ENCODE measurements at places on chromosomes 1 and 21.

DNA sequence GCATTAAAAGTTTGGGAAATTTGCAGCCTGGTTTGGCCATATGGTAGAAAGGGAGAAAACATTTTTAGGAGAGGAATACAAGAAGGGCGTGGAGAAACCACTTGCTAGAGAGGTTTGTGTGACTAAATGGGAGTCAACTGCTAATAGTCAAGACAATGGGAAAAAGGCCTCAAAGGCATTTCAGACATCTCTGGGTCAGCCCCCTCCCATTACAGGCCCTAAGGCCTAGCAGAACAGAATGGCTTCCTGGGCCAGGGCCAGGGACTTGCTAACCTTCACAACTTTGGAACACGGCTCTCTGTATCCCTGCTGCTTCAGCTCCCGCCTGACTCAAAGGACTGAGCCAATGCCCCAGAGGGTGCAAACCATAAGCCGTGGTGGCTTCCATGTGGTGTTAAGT, 752.3 kb upstream of the ADAMTS5 start:
- no peak for DNase-seq

DNA sequence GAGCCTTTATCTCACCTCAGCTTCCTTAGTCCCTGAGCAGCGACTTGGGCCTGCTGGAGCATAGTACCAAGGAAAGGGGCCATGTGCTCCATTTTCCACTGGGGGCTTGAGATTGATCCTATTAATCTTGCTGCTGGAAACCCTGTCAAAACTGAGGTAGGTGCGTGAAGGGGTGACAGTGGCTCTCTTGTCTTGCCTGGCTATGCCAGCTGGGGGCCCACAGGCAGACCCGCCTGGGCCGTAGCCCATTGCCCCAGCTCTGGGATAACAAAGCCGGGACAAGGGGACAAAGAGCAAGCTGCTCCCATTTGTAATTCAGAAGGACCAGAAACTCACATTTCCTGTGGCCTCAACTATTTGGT, 10.3 kb upstream of the CELSR2 start:
- DNase-seq = no peak

DNA sequence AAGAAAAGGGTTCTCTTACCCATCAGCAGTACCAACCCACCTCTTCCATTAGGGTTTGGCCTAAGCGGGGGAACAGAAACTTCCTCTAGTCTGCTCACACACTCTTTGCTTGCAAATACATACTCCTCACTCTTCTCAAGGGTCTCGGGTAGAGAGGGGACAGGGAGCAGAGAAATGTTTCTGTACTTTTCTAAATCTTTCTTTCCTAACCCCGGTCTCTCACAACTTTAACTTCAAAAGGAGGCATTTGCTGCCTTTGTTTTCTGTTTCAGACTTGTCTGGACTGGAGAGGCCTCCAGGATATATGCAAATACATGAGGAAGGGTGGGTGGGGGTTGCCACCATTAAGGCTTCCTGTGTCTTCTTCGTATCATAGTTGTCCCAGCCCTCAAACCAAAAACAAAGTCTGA, 10.5 kb upstream of the LAX1 start:
- no peak for DNase-seq

DNA sequence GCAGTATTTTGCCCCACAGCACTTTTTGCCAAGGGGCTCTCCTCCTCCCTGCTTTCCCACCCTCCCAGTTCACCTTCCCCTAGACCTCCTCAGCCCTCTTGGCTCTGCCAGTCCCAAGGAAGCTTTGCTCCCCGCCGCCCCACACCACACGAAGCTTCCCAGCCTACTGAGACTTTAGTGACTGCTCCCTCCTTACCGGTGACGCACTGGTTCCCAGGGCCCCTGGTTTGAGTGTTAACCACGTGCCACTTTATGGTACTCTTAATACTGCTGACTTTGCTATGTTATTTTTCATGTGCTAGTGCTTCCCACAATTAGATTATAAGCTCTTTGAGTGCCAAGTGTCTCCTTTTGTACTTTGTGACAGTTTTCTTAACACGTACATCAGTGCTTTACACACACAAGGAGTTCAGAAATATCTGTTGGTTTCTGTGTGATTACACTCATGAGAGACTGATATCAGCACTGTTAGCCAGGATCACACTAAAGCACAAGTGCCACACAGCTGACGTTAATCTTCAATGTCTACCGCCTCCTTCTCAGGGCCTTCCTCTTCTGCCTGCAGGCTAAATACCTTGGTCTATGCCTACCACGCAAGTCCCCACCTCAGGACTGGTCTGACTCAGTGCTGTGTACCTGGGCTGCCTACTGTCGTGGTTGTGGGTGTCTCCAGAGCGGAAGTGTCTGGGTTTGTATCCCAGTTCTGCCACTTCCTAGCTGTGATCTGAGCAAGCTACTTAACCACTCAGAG, 61.0 kb downstream of the DNTTIP2 start:
- no peak for DNase-seq

DNA sequence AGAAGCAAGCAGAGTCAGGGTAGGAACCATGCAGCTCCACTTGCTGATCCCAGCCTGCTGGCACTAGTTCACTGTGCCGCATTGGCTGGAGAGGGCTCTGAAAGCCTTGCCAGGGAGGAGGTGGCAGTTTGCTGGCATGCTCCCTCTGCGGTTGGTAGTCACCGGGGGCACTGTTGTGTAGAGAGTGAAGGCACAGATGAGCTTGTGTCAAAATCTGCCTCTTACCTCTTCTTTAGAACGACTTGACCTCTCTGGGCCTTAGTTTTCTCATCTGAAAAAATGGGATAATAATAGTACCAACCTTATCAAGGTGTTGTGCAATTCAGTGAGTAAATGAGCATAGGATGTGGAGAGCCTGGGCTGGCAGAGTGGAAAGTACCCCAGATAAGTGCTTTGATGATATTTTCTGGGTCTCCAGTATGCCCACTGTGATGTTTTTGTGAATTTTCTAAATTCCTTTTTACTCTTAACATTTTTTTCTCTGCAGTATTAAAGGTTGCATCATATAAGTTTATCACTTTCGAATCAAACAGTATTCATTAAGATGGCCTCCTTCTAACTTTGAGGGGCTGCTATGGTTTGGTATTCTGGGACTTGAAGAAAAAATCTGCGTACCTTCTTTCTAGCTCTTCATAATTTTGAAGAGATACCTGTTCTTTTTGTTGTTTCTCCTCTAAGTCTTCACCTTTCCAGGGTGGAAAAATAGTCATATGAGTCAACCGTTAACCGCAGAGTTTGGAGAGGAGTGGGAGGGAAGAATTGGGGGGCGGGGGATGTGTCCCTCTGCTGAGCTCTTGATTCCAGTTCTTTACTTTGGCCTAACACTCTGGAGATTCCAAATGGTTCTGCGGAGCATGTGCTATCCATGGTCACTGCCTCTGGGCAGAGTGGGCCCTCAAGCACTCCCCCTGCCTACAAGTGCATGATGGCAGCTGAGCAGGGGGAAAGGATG, 26.8 kb downstream of the SZRD1 start:
- DNase-seq = no peak

DNA sequence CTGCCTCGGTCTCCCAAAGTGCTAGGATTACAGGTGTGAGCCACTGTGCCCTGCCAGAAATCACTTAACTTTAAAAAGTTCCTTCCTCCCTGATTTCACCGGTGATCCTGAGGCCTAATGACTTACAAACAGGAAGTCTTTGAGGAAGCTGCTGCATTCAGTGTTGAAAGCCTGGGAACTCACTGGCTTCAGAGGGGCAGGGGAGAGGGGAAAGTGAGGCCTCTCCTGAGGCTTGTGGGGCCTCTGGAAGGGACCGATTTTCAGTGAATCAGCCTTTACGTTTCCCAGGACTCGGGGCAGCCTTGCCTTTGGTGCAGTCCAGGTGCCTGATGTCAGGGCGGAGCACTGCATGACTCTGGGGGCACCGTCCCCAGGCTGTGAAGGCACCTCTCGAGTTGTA, 30.1 kb upstream of the ARHGEF10L start:
- no peak for DNase-seq

DNA sequence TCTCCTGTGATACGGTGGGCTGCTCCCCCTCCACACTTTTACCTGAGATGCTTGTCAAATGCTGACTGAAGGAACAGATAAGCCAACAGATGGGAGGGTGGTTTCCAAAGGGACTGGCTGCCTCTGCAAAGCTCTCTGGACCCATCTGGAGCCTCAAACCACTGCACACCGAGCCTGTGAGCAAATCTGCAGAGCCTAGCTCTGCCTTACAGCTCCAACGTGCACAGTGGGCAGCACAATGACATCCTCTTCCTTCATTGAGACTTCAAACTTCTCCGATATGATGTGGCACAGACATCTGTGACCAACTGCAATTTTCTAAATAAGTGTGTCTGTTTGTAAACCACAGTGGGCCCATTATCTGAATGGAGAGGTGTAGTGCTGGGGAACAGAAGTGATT, 26.2 kb upstream of the KNCN start:
- peak; percentile 14 for DNase-seq

- no peak for DNase-seq
Observed at GRCh38 chr1:197799271-197799670, 24.0 kb upstream of the DENND1B start.

DNA sequence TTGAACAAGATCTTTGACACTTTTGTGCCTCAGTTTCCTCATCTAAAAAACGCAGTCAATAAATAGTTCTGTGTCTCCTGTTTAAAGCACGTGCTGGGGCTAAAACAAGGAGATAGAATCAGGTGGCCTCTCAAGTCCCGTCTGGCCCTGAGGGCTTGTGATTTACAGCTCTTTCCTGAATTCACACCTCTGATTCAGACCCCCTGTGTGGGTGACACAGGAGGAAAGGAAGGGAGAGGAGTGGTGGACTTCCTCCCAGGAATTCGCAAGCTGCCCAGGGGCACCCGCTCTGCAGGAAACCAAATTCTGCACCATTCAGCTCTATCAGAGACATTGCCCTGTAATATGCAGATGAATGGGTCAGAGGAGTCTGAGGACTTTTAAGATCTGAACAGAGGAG, 5.2 kb upstream of the PRR9 start:
- DNase-seq = no peak
